ENCODE measurements at places on chromosomes 2 and 18. TPM values are rescaled to one million over a fixed set of nuclear protein-coding genes. Genes with fewer than 3 reads are reported as not detected.

DNA sequence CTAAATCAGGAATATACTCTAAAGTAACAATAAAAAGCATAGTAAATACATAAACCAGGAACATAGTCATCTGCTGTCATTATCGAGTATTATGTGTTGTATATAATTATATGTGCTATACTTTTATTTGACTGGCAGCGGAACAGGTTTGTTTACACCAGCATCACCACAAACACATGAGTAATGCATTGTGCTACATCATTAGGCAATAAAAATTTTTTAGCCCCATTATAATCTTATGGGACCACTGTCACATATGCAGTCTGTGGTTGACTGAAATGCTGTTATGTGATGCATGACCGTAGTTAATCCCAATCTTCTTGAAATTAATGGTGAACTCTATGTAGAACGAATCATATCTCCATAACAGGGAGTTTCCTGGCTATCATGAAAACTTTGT, 136.7 kb upstream of the ZFP36L2 start:
- DNase-seq = no peak
- no peaks in the 10 kb centered on the region for H3K36me3 ChIP-seq
- H3K27me3 ChIP-seq = no peaks in the 10 kb centered on the region
- no peak overlapping the region for H3K4me3 ChIP-seq
- H3K4me1 ChIP-seq = peaks cover 5% of the 10 kb centered on the region
- H3K27ac ChIP-seq = no peak overlapping the region

GRCh38 chr2:222613715-222614331, 42.1 kb downstream of the FARSB start:
- peaks cover 6% of the 10 kb centered on the region for H3K36me3 ChIP-seq
- DNase-seq = peak; percentile 69
- no peak overlapping the region for H3K4me3 ChIP-seq
- no peaks in the 10 kb centered on the region for H3K4me1 ChIP-seq
- no peaks in the 10 kb centered on the region for H3K27me3 ChIP-seq
- no peak overlapping the region for H3K27ac ChIP-seq

GRCh38 chr2:118858485-118859156, 11.2 kb upstream of the EN1 start:
- peak; percentile 19 for DNase-seq
- no peaks in the 10 kb centered on the region for H3K36me3 ChIP-seq
- no peaks in the 10 kb centered on the region for H3K4me1 ChIP-seq
- no peak overlapping the region for H3K4me3 ChIP-seq
- no peak overlapping the region for H3K27ac ChIP-seq
- peaks cover 64% of the 10 kb centered on the region for H3K27me3 ChIP-seq

GRCh38 chr2:105425936-105426625, 27.2 kb upstream of the FHL2 start:
- DNase-seq = no peak
- H3K4me1 ChIP-seq = no peaks in the 10 kb centered on the region
- no peak overlapping the region for H3K27ac ChIP-seq

GRCh38 chr2:113910110-113910717, 20.3 kb downstream of the ACTR3 start:
- H3K36me3 ChIP-seq = no peaks in the 10 kb centered on the region
- H3K4me3 ChIP-seq = no peak overlapping the region
- DNase-seq = no peak
- peaks cover 14% of the 10 kb centered on the region for H3K4me1 ChIP-seq

DNA sequence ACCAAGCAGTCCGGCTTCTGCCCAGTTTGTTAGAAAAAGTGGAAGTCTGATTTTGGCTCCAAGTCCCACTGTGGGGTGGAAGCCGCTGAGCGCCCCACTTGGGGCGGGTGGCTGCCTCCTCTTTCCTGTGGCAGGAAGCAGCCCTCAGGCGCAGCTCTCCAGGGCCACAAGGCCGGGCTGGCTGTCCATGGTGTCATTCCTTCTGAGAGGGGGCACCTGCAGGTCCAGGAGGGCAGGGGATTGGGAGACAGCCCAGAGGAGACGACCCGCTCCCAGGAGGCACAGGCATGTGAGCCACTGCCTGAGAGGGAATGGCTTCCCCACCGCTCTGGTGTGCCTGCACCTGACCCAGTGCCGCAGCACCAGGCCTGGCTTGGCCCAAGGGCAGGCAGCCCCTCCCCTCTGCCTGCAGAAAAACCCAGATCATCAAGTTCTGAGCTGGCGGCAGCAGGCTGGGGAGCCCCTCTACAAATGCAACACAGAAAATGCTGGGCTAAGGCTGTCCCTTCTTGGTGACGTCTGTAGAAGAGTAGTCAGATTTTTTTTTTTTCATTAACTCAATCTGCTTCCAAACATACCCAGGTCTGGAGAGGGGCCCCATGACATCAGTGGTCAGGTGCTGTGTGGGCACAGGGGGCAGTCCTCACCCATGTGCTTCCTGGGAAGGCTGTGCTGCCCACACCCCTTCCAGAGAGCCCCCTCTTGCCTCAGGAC, 38.4 kb downstream of the HS6ST1 start:
- peak; percentile 37 for DNase-seq
- H3K36me3 ChIP-seq = peaks cover 5% of the 10 kb centered on the region
- H3K4me3 ChIP-seq = no peak overlapping the region
- H3K27ac ChIP-seq = no peak overlapping the region

VSNL1 gene
- total RNA-seq = 0.44 TPM

DNA sequence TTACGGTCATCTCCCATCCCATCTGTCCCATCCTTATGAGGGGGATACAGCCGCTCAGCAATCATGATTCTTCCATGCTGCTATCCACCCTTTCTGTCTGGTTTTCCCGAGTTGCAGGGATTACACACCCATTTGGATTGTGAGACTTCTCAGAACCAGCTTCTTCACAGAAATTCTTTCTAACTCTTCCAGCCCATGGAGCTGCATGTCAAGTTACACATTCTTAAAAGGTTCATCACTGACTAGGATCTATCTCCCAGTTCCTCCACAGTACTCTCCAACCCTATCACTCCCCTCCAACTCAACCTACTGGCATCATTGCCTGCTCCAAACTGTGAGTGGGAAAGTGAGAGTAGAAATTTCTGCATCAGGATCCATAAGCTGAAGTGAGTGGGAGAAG, 558.2 kb upstream of the TNP1 start:
- H3K27me3 ChIP-seq = no peaks in the 10 kb centered on the region
- H3K4me3 ChIP-seq = no peak overlapping the region

ATOH8 gene
- total RNA-seq = 11.2 TPM

ST6GAL2 gene
- total RNA-seq = 1.2 TPM

DNA sequence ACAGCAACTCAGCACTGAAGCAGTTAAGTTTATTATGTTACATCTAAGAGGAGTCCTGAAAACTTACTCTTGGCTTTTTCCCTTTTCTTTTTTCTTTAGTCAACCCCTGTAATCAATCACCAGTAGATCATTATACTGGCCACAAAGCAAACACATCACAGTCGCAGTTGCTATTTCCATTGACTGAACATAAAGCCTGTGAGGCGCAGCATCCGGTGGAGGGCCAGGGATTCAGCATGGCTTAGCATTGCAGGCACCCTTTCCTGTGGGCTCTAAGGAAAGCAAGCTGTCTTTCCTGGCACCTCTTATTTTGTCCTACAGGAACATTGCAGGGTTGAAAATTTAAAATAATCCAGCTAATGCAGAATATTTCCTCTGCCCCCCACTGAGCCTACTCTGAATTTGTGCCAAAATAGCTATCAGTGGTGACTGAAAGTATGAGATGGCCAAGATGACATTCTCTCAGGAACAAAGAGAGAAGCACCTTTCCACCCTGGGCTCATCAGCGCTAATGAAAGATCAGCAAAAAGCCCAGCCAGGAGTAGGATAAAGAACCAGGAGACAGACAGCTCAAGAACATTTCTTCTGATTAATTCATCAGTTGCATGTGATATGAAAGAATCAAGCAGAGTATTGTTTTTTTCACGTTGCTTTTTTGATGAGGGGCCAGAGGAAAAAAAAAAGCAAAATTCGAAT, 85.3 kb upstream of the SULT1C3 start:
- H3K27me3 ChIP-seq = no peaks in the 10 kb centered on the region
- H3K4me1 ChIP-seq = no peaks in the 10 kb centered on the region
- no peaks in the 10 kb centered on the region for H3K36me3 ChIP-seq
- DNase-seq = no peak

- no peak overlapping the region for H3K4me3 ChIP-seq
- H3K27me3 ChIP-seq = no peaks in the 10 kb centered on the region
- H3K27ac ChIP-seq = no peak overlapping the region
- no peak for DNase-seq
Measured at GRCh38 chr2:41040782-41041520, 589.1 kb upstream of the SLC8A1 start.

REG3G gene
- 8.8 TPM for total RNA-seq

PIEZO2 gene
- total RNA-seq = 4.1 TPM

GRCh38 chr18:55587418-55588110, 428 bp downstream of the TCF4 start:
- peaks cover 2% of the 10 kb centered on the region for H3K36me3 ChIP-seq
- peaks cover 5% of the 10 kb centered on the region for H3K4me1 ChIP-seq
- no peak overlapping the region for H3K27ac ChIP-seq
- no peaks in the 10 kb centered on the region for H3K27me3 ChIP-seq
- H3K4me3 ChIP-seq = peak overlapping the region; percentile 86
- peak; percentile 53 for DNase-seq

GRCh38 chr18:48694295-48694694, 155.5 kb downstream of the CTIF start:
- no peaks in the 10 kb centered on the region for H3K36me3 ChIP-seq
- H3K27ac ChIP-seq = no peak overlapping the region
- H3K4me3 ChIP-seq = no peak overlapping the region
- no peaks in the 10 kb centered on the region for H3K4me1 ChIP-seq

GRCh38 chr2:71277147-71277475, 50.2 kb upstream of the PAIP2B start:
- H3K27ac ChIP-seq = no peak overlapping the region
- no peaks in the 10 kb centered on the region for H3K36me3 ChIP-seq
- H3K4me1 ChIP-seq = no peaks in the 10 kb centered on the region
- peaks cover 19% of the 10 kb centered on the region for H3K27me3 ChIP-seq
- no peak for DNase-seq

DNA sequence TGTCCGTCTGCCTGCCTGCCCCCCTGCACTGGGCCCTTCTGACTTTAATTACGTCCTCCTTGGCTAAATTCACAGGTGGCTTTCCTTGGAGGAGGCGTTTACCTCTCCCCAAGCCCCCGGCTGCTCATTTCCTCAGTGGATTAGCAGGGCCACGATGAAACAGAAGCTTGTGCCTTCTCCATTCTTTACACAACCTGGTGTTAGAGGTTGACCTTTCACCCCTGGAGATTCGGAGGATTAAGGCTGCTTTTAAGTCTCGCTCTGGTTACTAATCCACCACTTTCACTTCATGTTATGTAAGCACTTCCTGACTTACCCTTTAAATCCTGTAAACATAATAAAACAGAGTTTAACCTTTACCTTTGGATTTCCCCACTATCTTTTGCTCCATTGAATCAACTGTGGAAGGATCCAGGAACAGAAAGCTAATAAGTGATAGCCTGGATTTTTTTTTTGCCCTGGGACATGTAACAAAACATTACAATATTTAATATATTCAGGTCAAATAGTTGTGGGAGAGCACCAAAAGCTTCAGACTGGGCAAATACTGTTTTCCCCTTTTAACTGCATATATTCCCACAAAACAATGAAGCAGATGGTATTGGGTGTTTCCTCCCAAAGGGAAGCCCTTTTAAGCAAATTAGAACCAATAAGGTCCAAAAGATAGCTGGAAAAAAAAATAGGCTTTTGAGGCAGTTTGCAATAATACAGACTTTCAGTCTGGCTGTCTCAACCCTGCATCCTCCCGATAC, 370.2 kb downstream of the EN1 start:
- H3K27ac ChIP-seq = no peak overlapping the region
- H3K27me3 ChIP-seq = no peaks in the 10 kb centered on the region
- peak; percentile 15 for DNase-seq
- no peaks in the 10 kb centered on the region for H3K4me1 ChIP-seq
- H3K4me3 ChIP-seq = no peak overlapping the region

GRCh38 chr18:25434745-25435144, 82.8 kb upstream of the ZNF521 start:
- no peak overlapping the region for H3K27ac ChIP-seq
- H3K27me3 ChIP-seq = no peaks in the 10 kb centered on the region
- no peaks in the 10 kb centered on the region for H3K36me3 ChIP-seq
- DNase-seq = no peak
- H3K4me1 ChIP-seq = no peaks in the 10 kb centered on the region

DNA sequence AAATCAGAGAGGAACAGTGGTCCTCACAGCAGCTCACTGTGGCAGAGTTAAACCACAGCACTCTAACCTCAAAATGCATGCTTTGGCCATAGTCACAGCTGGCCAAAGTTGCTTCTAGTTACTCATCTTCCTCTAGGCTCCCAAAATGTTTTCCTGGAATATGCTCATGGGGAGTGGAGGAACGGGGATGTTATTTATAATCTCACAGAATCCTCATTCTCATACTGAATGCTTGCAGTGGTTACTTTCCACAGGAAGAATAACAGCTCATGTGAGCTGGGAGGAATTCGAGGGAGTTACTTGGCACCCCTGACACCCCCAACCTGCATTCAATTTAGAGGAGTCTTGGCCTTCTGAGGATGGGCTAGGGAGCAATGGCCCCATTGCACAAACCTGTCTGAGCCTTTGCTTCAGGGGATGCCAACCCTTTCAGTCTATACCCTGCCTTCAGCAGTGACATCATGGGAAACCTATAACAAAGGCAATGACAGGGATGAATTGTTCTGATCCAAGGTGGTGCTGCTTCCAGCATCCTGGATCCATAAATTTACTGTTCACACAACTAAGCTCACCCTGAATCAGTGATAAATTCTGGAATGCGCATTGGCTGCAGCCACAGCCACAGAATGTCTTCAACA, 22.4 kb upstream of the CCBE1 start:
- no peak overlapping the region for H3K4me3 ChIP-seq
- no peak overlapping the region for H3K27ac ChIP-seq
- H3K36me3 ChIP-seq = no peaks in the 10 kb centered on the region
- no peaks in the 10 kb centered on the region for H3K4me1 ChIP-seq
- DNase-seq = no peak
- H3K27me3 ChIP-seq = no peaks in the 10 kb centered on the region

DNA sequence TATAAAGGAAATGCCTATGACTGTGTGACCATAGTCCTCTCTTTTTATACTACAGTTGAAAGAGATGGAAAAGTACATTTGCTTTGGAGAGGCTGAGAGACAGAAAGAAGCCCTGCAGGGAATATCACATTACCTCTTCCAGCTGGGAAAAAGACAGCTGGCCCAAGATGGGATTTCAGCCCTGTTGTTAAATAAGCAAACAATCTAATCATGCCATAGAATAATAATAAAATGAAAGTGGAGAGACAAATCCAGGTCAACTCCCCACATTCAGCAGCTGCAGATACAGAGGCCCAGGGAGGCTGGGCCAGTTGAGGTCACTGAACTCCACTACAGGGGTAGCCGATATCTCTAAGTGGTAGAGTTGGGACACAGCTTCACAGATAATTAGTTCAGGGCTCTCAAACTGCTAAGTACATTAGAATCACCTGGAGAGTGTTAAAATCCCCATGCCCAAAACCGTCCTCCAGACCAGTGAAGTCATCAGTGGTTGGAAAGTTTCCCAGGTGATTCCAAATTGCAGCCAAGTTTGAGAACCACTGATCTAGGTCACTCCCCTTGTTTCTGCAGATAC, 81.9 kb downstream of the MOGAT1 start:
- no peak overlapping the region for H3K27ac ChIP-seq
- H3K4me3 ChIP-seq = no peak overlapping the region
- H3K4me1 ChIP-seq = no peaks in the 10 kb centered on the region
- peak; percentile 51 for DNase-seq

GAREM2 gene
- total RNA-seq = 3.2 TPM

All from kidney (tissue), 22 donors.